ENCODE measurements at places on chromosomes 5 and 9. TPM values are rescaled to one million over a fixed set of nuclear protein-coding genes. Genes with fewer than 3 reads are reported as not detected.

Gene CCL19
- total RNA-seq, result not detected

Gene FOXB2
- not detected for total RNA-seq

Gene MYMK
- not detected for total RNA-seq

Gene ITGA1
- 13.2 TPM for total RNA-seq

Gene LCN2
- total RNA-seq, result not detected

Gene SEC61B
- 30.0 TPM for total RNA-seq

Gene FGD3
- 1.5 TPM for total RNA-seq

Gene IGIP
- 8.3 TPM for total RNA-seq

Gene LHX3
- not detected for total RNA-seq

Gene RAPGEF6
- total RNA-seq, result 139 TPM

Gene IFNA13
- not detected for total RNA-seq

Gene SPINK5
- 0.09 TPM for total RNA-seq

Gene ADAMTSL2
- 1.8 TPM for total RNA-seq

Gene TRAF2
- 13.2 TPM for total RNA-seq

Gene WDR70
- 38.9 TPM for total RNA-seq

Gene RECK
- 12.5 TPM for total RNA-seq

Gene HEMGN
- 2.7 TPM for total RNA-seq

Gene EGR1
- total RNA-seq, result 1.9 TPM

Gene BHMT2
- total RNA-seq, result 0.82 TPM

Gene NOXA1
- 1.5 TPM for total RNA-seq

Gene ADRA1B
- total RNA-seq, result 0.54 TPM

Gene IL3
- total RNA-seq, result not detected

Gene HABP4
- 7.2 TPM for total RNA-seq

Gene PGM5
- total RNA-seq, result 16.2 TPM

Gene SCGB3A2
- total RNA-seq, result not detected

Gene SPINK7
- total RNA-seq, result not detected

Gene TNPO1
- 166 TPM for total RNA-seq

Gene PLPP6
- 10.6 TPM for total RNA-seq

Gene DBH
- total RNA-seq, result 0.91 TPM

Gene RMI1
- 16.9 TPM for total RNA-seq

Gene ZFP37
- 17.3 TPM for total RNA-seq

Gene NUTM2F
- total RNA-seq, result not detected

Gene TMEM215
- 0.91 TPM for total RNA-seq

Gene SLC4A9
- total RNA-seq, result 0.45 TPM

Gene SOX30
- total RNA-seq, result 0.18 TPM

Gene ALDH1A1
- total RNA-seq, result 2.5 TPM

Gene ZNF189
- 40.6 TPM for total RNA-seq

Gene CNOT6
- 51.7 TPM for total RNA-seq

Gene STPG3
- not detected for total RNA-seq

Gene ZNF658
- total RNA-seq, result 12.2 TPM

Gene TSLP
- not detected for total RNA-seq

Gene GPR151
- 0.18 TPM for total RNA-seq

Gene SPATA31D4
- not detected for total RNA-seq

Gene C1QTNF2
- 2.3 TPM for total RNA-seq

Gene GDNF
- total RNA-seq, result not detected

Gene SPATA31D3
- total RNA-seq, result not detected

Gene ST8SIA4
- 36.2 TPM for total RNA-seq

Gene NRG2
- 5.1 TPM for total RNA-seq

Gene CORO2A
- total RNA-seq, result 2.7 TPM

Gene GDA
- total RNA-seq, result 0.91 TPM

Gene PCDHB16
- 8.2 TPM for total RNA-seq

Gene AIF1L
- 24.2 TPM for total RNA-seq

Gene DMRT3
- total RNA-seq, result not detected

Gene MSX2
- total RNA-seq, result 6.6 TPM

Gene PLAC8L1
- not detected for total RNA-seq

Gene PCDHA9
- 22.7 TPM for total RNA-seq

Gene ELL2
- 5.4 TPM for total RNA-seq

Gene CXXC5
- 76.6 TPM for total RNA-seq
